Activated CD4-positive, alpha-beta T cell treated with anti-CD3 and anti-CD28 coated beads, Interleukin-2, amount 50 U/mL, for 4 hours (primary cell): ENCODE measurements at places on chromosomes 12 and 14.

- DNase-seq, result no peak
These were observed 75.5 kb downstream of the GALNT9 start for GRCh38 chr12:132253698-132254480.

DNA sequence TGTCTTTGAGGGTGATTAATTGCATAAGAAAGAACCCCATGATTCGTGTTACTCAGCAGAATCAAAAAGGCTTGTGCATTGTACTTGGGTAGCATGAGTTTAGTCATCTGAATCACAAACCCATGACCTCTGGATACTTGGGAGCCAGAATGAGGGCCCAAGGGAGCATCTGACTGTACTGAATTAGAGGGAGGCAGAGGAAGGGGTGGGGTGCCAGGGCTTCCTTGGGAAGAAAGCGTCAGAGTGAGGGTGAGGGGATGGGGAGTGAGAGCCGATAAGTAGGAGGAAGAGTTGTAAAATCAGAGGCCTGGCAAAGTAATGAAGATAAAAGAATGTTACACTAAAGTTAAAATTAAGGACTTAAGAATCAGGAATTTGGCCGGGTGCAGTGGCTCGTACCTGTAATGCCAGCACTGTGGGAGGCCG, 29.8 kb downstream of the GPRC5D start:
- no peak for DNase-seq

DNA sequence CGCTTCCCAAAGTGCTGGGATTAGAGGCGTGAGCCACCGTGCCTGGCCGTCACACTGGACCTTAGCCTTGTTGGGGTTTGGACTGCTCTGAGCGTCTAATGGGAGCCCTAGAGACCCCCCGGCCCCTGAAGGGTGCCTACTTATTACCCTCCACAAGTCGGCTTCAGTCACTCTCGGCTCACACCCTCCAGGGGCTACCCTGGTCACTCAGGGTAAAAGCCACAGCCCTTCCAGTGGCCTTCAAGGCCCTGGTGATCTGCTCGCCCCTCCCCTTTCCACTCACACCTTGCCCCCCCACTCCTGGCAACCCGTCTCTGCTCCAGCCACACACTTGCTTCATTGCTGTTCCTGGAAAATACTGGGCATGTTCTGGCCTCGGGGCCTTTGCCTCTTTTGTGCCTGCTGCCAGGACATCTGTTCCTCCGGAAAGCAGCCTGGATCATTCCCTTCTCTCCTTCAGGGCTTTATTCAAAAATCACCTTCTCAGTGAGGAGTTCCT, 3.6 kb upstream of the MORN3 start:
- DNase-seq, result no peak

GRCh38 chr12:5492562-5492961, 60.7 kb downstream of the NTF3 start:
- no peak for DNase-seq

- no peak for DNase-seq
These were observed 113.4 kb upstream of the RESF1 start for GRCh38 chr12:31845613-31846322.

GRCh38 chr12:34119366-34119765, 97.1 kb downstream of the ALG10 start:
- no peak for DNase-seq

DNA sequence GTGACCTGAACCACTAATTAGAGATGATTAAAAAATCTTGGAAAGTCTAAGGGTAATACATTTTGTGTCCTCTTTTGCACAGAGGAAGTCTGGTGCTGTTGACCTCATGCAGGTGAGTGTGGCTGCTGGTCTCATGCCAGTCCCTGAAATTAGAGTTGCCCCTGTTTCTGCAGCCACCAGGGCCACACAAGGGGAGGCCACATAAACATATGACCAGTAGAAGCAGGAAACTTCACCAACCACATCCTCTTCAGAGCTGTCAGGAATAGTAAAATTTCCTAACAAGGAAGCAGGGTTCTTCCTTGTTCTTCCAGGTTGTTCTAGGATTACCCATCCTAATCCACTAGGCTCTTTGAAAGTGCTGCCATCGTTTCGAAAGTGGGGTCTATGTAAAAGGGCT, 28.3 kb downstream of the PSMA6 start:
- no peak for DNase-seq

GRCh38 chr14:58816416-58817115, 178.8 kb downstream of the DACT1 start:
- DNase-seq, result no peak

DNA sequence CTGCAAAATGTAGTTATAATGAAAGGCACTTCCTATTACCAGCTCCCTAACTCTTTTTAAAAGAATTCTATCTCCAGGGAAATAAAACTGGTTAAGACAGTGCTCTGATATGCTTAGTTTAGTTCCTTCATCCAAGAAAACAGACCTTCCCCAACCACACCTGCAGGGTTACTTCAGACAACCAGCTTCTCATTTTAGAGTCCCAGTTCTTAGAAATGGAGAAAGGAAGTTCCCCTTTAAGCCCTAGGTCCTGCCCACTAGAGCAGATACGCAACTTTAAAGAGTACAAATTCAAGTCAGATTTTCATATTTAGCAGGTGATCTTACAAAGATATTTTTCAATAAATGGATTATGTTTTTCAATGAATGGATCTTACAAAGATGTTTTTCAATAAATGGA, 4.4 kb upstream of the WSB2 start:
- DNase-seq, result no peak

GRCh38 chr14:93725002-93725582, 63.2 kb downstream of the PRIMA1 start:
- DNase-seq, result no peak

DNA sequence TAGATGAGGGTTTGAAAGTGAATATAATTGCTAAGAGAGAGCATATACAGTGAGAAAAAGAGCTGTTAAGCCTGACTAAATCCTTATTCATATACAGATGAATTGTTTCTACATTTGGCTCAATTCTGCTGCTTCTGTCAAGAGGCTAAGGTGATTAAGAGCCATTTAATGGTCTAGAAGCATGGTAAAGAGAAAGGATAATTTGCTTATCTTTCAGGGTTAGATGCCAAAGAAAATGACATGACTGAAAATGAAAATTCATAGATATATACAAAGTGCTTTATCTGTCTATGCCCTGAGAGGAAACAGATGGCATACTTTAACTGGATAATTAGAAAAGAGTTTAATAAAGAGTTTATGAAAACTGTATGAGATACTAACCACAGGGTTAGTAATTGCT, 834.9 kb downstream of the SLC6A15 start:
- DNase-seq, result no peak

DNA sequence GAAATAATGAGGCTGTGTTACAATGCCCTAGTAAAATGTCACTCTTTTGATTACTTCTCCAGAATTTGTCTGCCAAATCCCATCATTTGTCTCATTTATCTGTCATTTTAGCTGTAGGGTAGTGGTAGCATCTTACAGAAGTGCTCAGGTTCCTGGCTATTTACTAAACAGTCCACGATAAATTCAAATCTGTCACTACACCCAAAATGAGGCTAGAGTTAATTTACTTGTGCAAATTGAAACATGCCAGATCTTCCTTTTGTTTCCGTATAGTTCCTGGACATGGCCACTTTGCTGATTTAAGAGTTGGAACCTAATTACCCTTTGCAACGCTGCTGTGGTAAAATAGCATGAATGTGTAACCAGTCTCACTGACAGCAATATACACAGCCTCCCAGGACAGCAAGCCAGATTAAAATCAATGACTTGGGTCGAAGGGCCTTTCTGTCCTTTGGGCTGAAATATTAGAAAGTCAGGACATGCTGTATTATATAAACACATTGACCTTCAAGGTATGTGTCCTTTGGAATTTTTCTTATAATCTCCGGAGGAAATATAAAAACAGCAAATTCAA, 485.4 kb downstream of the MDGA2 start:
- DNase-seq, result no peak

DNA sequence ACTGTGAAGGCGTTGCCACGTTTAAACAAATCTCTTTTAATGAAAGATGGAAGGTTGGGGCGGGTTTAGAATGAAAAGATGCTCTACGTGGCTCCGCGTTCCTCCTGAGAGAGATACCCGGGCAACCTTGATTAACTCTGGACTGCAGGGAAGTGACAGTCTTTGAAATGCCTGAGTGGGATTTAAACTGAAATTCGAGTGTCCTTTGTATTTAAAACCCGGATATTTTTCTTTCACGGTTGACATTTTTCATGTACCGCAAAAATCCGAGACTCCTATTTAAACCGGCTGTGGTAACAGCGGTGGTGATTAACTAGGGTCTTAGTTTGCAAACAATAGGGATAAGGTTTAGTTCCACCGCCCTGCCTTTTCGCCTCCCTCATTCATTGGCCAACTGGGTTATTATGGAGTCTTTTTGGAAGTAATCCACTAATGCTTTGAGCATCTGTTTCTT, 707 bp downstream of the G2E3 start:
- no peak for DNase-seq
